Activated CD8-positive, alpha-beta memory T cell treated with anti-CD3 and anti-CD28 coated beads, Interleukin-2, amount 10 ng/mL, durations not matched to agents 7 days and 5 days (primary cell): ENCODE measurements at places on chromosomes 3 and 15. TPM values are rescaled to one million over a fixed set of nuclear protein-coding genes. Genes with fewer than 3 reads are reported as not detected.

GRCh38 chr3:45966371-45966791 is 23.1 kb downstream of the CXCR6 start:
- DNase-seq, result no peak

- DNase-seq, result no peak
Measured at GRCh38 chr15:59140422-59141226, 35.7 kb downstream of the CCNB2 start.

Gene IL5RA
- total RNA-seq, result not detected

DNA sequence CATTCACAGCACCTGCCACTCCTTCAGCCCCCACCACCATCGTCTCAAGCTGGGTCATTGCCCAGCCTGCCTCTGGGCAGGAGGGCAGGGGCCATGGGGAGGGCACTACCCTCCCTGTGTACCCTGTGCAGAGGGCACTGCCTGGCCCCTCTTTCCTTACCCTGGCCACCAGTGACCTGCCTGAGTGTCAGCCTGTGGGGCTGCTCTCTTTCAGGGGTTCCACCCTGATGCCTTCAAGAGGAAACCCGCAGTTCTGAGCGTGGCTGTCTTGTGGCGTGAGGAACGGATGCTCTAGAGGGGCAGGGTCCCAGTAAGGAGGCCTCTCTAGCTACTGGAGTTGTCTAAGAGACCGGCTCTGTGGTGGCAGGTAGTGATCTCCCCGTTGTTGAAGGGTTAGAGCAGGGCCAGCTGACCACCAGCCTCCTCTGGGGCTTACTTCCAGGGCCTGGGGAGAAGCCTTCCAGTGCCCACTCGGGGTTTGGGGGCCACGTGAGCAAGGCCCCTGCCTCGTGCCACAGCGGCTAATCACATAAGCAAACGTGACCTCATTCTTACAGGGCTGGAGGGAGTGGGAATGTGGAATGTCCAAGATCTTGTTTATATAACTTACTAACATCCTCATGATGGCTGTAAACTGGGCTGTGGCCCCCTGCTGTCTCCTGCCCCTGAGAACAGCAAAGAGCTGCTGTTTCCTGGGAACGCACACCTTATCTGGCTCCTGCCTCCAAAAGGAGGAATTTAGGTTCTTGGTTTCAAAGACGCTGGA is 31.4 kb upstream of the SEC13 start:
- DNase-seq, result no peak

Gene CHRM5
- total RNA-seq, result not detected

DNA sequence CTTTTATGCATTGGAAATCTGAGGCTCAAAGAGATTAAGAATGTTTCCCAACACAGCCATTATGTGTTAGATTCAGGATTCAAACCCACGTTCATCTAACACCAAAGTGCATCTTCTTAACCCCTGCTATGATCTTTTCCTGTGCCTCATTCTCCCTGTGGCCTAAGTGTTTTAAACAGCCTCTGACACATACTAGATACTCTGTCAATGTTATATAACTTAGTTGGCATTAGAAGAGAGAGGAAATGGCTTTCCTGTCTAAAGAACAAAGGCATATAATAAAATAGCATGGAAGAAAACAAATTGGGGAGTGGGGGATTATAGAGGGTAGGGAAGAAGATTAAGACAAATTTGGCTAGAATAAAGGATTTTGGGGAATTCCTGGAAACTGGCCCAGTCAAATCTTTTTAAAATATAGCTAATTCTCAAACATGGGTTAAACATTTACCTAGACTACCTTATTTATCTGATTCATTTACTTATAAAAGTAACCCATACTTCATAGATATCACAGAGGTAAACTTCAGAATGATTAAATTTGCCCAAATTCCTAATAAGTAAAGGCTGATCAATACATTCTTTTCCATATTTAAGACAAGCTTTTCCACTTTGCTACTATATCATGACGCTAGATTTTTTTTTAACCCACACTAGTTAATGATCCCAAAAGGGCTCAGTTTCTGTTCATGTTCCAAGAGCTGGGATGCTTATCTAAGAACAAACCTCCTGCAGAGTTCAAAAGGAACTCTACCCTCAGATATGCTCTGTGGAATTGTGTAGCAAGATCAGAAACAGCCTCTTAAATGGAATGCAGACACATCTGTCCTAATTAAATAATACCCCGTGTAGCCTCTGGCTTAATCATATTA is 122.9 kb upstream of the PTPRG start:
- no peak for DNase-seq

Gene CILP
- total RNA-seq, result 0.05 TPM

Gene ASB14
- not detected for total RNA-seq

GRCh38 chr3:78895528-78895927 is 872.3 kb downstream of the ROBO1 start:
- DNase-seq, result no peak

DNA sequence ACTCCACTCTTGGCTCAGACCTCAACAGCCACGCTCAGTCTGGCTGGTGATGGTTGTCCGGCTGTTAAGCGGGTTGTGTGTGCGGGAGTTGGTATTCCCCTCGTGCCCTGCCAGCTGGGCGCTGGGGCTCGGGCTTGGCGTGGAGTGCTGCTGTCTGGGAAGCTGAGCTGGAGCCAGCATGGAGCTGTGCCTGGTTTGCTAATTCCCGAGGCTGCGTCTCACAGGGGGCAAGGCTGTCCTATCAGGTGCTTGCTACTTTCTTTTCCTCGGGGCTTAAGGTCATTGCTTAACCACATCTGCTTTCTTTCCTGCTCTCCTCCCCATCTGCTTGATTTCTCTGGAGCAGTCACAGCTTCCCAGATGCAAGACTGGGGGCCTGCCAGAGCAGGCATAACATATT is 29.9 kb downstream of the PDIA5 start:
- no peak for DNase-seq

GRCh38 chr3:194382892-194383223 is 13.3 kb upstream of the LRRC15 start:
- DNase-seq, result no peak

Gene PEX5L
- total RNA-seq, result 1.1 TPM

Gene NUP210
- total RNA-seq, result 236 TPM

Gene ITIH1
- total RNA-seq, result not detected

Gene PLSCR5
- total RNA-seq, result not detected

Gene CCR5
- total RNA-seq, result 99.8 TPM

Gene ISY1
- total RNA-seq, result 44.4 TPM

- DNase-seq, result no peak
Measured at GRCh38 chr3:135889443-135889842, 76.1 kb upstream of the PPP2R3A start.

- no peak for DNase-seq
Measured at GRCh38 chr3:47890828-47891612, 88.1 kb downstream of the DHX30 start.

- DNase-seq, result no peak
Measured at GRCh38 chr3:105774444-105775180, 94.2 kb downstream of the CBLB start.

- no peak for DNase-seq
Measured at GRCh38 chr15:80593486-80594030, 101.6 kb upstream of the ABHD17C start.

DNA sequence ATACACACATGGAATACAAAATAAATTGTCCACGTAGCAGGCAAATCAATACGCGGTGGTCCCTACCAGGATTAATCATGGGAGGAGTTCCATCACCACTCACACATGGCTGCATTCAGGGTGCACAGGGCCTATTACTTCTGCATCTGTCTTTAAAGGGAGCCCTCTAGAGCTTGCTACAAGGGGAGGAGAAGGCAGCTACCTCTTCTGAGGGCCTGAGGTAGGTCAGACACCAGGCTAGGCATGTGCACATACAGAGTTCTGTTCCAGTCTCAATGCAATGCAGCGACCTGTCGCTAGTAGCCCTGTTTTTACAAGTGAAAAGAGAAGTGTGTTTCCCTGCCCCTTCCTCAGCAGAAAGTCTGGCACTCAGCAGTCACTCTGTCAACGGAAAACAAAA is 102.7 kb downstream of the ROBO2 start:
- no peak for DNase-seq

Gene SLC51B
- not detected for total RNA-seq

- DNase-seq, result no peak
Measured at GRCh38 chr3:72810063-72810462, 38.2 kb downstream of the SHQ1 start.

Gene XCR1
- not detected for total RNA-seq

GRCh38 chr15:52383100-52383588 is 87.5 kb upstream of the MYO5C start:
- DNase-seq, result no peak

Gene SOX14
- total RNA-seq, result not detected

DNA sequence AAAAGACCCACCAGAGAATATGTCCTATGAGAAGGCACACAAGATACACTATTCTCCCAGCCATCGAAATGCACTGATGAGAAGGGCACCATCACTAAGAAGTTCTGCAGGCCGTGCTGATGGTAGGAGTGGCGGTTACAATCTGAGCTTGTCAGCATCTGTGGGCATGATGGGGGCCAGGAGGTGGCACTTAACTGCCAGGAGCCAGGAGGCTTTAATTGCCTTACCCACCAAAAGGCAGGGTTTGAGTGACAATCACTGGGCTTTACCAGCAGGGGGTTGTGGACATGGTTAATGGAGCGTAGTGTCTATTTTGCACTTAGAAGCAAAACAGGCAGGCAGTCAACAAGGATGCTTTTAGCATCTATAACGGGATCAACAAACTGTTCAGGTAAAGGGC is 16.0 kb upstream of the SQOR start:
- no peak for DNase-seq

Gene PLCB2
- total RNA-seq, result 120 TPM

GRCh38 chr3:1228289-1228688 is 135.5 kb downstream of the CNTN6 start:
- DNase-seq, result no peak

Gene HTR3E
- total RNA-seq, result not detected

Gene HES1
- total RNA-seq, result 0.28 TPM

Gene ADCY5
- total RNA-seq, result not detected

DNA sequence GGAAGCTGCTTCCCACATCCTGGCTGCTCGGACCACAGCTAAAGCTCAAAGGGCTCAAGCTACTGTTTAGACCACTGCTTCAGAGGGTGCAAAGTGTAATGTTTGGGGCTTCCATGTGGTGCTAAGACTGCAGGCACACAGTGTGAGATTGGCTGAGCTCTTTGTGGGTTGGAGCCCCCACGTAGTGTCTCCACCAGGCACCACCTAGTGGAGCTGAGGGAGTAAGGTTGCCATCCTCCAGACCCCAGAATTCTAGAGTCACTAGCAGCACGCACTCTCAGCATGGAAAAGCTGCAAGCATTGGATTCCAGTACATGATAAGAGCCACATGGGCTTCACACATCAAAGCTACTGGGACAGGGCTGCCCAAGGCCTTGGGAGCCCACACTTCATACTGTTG is 9.3 kb downstream of the MKRN3 start:
- no peak for DNase-seq

DNA sequence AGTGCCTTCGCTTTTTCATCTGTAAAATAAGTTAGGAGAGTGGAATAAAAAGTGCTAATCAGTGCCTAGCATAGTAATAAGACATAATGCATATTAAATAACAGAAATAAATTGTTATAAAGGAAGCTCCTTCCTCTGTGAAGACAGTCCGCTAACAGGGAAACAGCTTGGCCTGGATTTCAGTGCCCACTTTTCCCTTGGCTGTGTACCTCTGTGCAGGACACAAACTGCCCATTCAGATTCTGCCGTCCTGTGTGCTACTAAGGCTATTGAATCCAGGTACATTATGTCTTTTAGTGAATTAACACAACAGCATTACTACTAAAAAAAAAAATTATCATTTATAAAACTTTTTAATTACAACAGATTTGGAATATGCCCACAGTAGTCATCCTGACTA is 90.7 kb downstream of the TBL1XR1 start:
- DNase-seq, result no peak

- no peak for DNase-seq
Measured at GRCh38 chr3:138019281-138020069, 9.5 kb downstream of the CLDN18 start.

GRCh38 chr3:157856078-157856939 is 249.9 kb downstream of the SHOX2 start:
- DNase-seq, result no peak

- no peak for DNase-seq
Measured at GRCh38 chr3:184261854-184262763, 756 bp upstream of the CAMK2N2 start.

GRCh38 chr3:184977796-184978195 is 165.8 kb downstream of the VPS8 start:
- no peak for DNase-seq

- DNase-seq, result no peak
Measured at GRCh38 chr3:54123003-54123775, 837 bp downstream of the CACNA2D3 start.

DNA sequence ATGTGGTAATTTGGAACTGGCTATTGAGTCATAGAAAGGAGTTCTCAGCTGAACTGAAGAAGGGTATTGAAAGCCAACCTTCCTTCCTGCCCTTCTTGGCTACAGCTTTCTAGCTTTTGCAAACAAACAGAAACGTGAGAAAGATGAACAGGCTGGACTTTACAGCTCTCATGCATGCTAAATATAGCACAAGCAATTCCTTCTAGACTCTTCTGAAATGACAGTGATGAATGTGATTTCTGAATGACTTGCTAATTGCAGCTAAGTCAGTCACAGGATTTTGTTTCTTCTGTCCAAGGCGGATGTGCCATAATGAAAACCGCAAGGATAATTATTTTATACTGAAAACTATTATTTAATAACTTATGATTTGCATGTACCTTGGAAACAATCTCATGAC is 36.3 kb downstream of the BCHE start:
- no peak for DNase-seq
